ENCODE measurements at places on chromosomes 3 and 15. TPM values are rescaled to one million over a fixed set of nuclear protein-coding genes. Genes with fewer than 3 reads are reported as not detected.
A peak's percentile ranks its signal among the peaks of the same experiment; 100 is the strongest.

DNA sequence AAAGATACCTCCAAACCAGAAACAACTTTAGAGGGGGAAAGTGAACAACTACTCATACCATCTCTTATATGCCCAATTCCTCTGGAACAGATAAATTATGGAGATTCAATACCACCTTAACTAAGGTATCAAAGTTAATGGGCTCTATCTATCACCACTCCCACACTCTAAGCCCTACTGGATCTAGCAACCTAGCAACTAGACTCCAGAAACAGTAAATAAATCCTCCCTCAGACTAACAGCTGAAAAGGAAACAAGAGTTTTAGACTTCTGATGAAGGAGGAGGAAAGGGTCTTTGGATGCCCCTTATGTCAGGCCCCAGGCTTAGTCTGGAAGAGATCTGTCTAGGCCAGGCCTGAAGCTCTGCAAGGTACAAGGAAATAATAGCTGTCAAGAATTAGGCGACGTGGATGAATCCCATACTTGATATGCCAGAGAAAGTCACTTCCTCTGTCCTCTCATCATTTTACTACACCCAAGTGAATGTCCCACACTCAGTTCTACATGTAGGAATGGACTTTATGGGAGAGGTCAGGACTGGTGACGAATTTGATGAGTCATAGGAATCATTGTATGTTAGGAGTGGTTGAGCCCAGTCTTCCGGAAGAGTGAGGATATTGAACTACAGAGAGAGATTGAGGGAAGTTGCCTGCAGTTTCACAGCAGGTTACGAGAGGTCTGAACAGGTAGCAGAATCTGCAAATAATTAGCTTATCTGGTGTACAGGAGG lies 113.8 kb downstream of the AKAP13 start:
- no peak for DNase-seq

GRCh38 chr3:195034101-195034500 lies 236.9 kb downstream of the XXYLT1 start:
- DNase-seq = no peak

Gene RAB8B
- 20.4 TPM for total RNA-seq

DNA sequence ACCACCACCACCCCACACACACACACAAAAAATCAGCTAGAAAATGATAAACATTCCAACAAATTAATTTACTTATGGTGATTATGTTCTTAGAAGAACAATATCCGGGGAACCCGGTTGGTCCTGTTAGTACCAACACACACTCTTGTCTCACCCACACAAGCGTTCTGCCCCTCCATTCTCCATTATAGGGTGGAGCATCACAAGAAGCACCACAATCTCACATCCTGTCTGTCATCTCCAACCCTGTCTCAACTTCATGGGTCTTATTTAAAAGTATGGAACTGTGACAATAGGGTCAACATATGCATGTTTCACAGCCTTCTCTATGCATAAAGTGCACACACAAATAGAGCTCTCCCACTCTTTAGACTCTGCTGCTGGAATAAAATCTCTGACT lies 5.6 kb downstream of the GSK3B start:
- DNase-seq = no peak

Gene ROBO2
- not detected for total RNA-seq

- peak; percentile 70 for DNase-seq
These were observed 188.5 kb upstream of the KBTBD8 start for GRCh38 chr3:66809595-66809958.

Gene IL1RAP
- 18.3 TPM for total RNA-seq

GRCh38 chr3:60015032-60015705 lies 965.3 kb upstream of the CFAP20DC start:
- no peak for DNase-seq

DNA sequence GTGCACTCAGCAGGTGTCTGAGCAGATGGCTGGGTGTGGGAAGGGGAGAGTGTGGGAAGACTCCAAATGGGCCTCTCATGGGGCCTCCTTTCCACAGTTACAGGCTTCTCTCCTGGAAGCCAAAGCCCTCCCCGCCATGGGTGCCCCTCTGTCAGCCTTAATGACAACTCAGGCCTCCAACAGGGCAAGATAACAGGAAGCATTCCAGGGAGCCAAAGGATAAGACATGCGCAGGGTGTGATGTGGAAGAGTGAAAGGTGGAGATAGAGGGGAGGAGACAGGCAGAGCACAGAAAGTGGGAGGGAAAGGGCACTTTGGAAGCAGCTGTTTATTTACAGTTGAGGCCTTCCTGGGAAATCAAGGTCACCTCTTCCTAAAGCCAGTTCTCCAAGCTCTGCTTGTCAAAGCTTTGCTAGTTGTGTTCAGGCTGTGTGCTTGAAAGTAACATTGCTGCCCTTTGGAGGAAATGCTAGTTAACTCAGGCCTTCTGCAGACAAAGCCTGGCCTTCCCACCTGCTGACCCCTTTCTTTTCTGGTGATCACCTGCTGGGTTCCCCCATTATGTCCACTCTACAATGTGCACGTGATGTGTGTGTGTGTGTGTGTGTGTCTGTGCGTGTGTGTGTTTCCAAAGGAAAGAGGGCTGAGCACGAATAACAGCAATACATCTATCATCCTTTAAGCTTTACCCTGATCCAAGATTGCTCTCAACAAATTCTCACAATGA lies 35.2 kb upstream of the SMAD3 start:
- peak; percentile 82 for DNase-seq

Gene MITF
- 0.38 TPM for total RNA-seq

GRCh38 chr3:16205156-16205870 lies 30.8 kb downstream of the GALNT15 start:
- no peak for DNase-seq

GRCh38 chr3:183210862-183211341 lies 42.2 kb upstream of the B3GNT5 start:
- DNase-seq = no peak

Gene DHFR2
- 4.6 TPM for total RNA-seq

- peak; percentile 38 for DNase-seq
These were observed at the start of gene UBE2E1 for GRCh38 chr3:23805633-23806533. TSS of gene UBE2E1 (plus strand) at chr3:23805955. CDS start at chr3:23807270, 1,315 bp downstream.

- peak; percentile 60 for DNase-seq
These were observed 45.0 kb downstream of the TNK2 start for GRCh38 chr3:195863121-195864061.

Gene CPLX3
- not detected for total RNA-seq

Gene CYFIP1
- total RNA-seq = 58.3 TPM

Gene CKMT1A
- 0.13 TPM for total RNA-seq

DNA sequence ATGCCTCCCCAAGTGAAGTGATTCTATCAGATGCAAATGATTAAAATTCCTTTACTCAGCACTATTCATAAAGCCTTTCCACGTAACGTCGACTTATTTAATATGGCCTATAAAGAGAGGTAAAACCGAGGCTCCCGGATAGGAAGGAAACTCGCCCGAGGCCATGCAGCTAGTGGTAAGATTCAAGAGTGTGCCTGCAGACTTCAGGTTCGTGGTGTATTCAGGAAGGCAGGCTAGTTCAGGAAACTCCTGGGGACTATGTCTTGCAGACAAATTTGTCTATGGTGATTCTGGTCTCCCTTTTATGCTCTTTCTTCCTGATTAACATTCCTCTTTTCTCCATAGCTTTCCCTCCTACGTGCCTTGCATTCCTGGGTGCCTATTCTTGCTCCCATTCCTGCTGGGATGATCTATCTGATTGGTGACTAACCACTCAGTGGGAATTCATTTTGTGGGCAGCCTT lies 150.7 kb downstream of the SST start:
- DNase-seq = no peak

- DNase-seq = no peak
These were observed 1.5 kb downstream of the CEP63 start for GRCh38 chr3:134487406-134487805.

Gene DUOXA2
- total RNA-seq = not detected

DNA sequence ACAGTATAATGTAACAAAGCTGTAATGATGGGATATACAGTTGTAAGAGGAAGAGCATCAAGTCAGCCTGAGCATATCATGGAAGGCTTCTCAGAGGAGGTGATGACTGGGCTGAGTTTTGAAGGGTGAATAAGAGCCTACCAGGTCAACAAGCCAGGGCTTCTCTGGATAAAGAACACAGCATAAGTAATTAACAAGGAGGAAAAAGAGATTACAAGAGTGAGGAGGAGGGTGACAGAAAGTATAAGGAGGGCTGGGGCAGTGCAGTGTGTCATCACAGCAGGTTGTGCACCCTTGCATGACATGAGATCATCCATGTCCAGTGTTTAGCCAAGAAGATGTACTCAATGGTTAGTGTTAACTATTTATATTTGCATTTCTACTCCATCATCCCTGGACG lies 16.9 kb upstream of the SPATA12 start:
- DNase-seq = no peak

GRCh38 chr3:13023235-13023970 lies 49.8 kb downstream of the IQSEC1 start:
- DNase-seq = no peak

Gene IL17RD
- 0.20 TPM for total RNA-seq

GRCh38 chr3:63343674-63344073 lies 65.6 kb downstream of the SYNPR start:
- peak; percentile 39 for DNase-seq

Gene ANKRD63
- not detected for total RNA-seq

Gene ZDHHC19
- not detected for total RNA-seq

- DNase-seq = no peak
These were observed 7.7 kb upstream of the LMAN1L start for GRCh38 chr15:74804935-74805334.

Gene LRRC15
- not detected for total RNA-seq

- DNase-seq = no peak
These were observed 312.5 kb downstream of the C3orf38 start for GRCh38 chr3:88462230-88462629.

- DNase-seq = no peak
These were observed 163.0 kb upstream of the TMCO5A start for GRCh38 chr15:37771465-37771864.

- DNase-seq = no peak
These were observed 32.3 kb upstream of the CYP11A1 start for GRCh38 chr15:74399511-74400312.

GRCh38 chr15:40852529-40852928 lies 8.7 kb downstream of the SPINT1 start:
- no peak for DNase-seq

GRCh38 chr3:188060840-188061544 lies 93.0 kb upstream of the LPP start:
- peak; percentile 58 for DNase-seq

DNA sequence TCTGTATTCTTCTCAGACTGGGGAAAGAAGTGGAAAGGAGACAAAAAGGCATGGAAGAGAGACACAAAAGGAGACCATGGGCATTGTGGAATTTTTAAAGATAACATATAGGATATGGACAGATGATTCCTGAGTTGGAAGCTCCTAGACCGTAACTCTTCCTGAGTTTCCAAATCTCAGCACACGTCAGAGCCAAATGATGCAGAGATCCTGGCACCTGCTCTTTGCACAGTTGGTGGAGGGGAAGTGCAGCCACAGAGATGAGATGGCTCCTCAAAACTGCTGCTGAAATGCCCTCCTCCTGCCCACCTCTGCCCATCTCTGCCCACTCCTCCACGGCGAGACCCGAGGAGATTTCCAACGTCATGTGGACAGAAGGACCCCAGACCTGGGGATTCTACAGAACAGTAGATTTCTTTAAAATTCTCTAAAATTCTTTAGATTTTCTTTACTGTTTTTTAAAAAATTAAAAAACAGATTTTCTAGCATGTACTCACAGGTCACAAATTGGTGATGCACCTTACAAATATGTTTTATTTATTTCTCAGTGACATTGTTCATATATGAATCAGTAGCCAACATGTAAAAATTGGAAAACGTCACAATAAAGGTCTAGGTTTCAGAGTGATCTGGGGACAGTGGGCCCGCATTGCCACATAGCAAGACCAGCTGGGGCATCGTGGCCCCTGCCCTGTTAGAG lies 8.1 kb downstream of the CPN2 start:
- DNase-seq = no peak

Gene AMOTL2
- total RNA-seq = 11.5 TPM

DNA sequence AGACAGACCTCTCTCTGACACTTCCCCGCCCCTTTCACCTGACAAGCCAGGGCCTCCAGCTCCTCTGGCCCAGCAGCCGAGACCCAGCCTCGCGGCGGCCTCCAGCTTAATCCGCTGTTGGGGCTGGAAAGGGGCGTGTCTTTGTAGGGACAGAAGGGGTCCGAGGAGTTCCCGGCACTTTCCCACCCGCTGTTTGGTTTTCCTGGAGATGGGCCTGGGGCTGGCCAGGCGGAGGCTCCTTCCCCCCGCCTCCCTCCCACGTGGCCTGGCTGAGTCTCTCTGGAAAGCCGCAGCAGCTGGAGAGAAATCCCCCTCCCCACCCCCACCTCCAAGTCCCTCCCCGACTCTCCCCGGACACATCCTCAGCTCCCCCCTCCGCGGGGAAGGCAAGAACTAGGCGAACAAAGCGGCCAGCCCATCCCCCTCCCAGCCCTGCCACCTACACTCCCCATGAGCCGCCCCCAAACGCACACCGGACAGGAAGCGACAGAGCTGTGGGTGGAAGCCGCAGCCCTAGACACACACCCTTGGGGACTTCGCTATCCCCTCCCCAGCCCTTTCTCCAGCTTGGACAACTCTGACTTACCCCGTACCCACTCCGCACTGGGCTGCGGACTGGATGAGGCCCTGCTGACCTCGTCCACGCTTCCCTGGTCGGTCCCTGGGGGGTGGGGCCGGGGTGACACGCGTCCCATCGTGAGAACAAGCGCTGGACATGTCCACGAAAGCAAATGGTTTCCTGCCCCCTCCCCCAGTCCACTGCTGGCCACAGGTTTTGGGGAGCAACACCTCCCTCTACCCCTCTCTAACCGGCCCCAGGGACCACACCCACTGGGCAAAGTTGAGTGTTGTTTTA lies 1.2 kb downstream of the IGDCC4 start:
- DNase-seq = no peak

GRCh38 chr15:78149805-78150751 lies 916 bp downstream of the IDH3A start:
- peak; percentile 25 for DNase-seq

DNA sequence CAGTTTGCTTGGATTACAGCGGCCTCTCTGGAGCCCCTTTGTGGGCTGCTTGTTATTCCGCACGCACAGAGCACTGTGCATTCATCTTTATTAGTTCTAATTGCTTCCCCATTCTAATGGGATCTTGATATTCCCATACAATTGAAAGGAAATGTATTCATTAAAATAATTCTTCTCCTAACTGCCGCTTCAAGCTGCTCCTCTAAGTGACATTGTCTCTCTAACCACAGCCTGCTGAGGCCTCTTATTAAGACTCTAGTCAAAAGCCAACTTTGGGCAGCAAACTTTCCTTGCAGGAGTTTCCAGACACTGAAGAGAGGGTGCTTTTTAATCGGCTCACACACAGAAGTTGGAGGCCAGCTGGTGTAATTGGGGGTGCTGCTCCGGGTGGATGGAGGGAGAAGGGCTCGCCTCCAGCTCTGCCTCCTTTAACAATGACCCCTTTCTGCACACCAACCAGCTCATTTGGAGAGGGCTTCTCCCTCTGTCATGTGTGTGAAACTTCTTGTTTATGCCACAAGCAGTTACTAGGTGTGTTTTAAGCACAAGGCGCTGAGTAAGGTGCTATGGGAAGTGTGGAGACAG lies 5.6 kb upstream of the MAGEF1 start:
- no peak for DNase-seq

Data from HepG2 (cell line).